Activated T-cell treated with anti-CD3 and anti-CD28 coated beads for 4 hours (primary cell): ENCODE measurements at places on chromosomes 16 and 17.

DNA sequence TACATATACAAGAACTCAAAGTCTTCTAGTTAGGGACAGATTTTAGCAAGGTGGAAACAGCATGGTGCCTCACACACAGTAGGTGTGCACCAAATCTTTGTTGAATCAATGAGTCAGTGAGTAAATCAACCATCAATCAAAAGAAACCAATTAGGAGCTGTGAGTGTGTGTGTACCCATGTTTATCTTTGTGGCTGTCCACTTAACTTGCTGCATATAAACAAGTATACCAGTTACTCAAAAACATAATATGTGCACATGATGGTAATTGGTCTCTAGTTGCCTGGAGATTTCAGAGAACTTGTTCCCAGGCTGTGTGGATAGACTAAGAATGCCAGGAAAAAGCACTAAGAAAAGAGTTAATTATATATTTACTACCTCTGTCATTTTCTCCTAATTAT is 272.2 kb upstream of the CCL2 start:
- DNase-seq: no peak

DNA sequence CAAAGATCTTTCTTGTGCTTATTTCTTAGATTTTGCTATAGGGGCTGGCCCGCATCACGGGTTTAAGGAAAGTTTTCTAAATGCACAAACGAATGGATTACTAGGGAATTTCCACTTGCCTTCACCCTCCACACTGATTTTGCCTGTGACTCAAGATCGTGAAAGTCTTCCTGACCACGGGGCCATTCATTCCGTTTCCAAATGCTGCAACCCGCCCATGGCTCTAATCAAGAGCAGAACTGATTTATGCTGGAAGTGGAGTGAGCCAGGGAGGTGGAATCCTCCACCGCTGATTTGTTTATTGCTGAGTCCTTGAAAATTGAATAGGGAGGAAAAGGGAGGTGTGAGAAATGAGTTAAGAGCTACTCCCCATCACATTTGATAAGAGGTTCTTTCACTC is 52.4 kb downstream of the CA10 start:
- DNase-seq: no peak

DNA sequence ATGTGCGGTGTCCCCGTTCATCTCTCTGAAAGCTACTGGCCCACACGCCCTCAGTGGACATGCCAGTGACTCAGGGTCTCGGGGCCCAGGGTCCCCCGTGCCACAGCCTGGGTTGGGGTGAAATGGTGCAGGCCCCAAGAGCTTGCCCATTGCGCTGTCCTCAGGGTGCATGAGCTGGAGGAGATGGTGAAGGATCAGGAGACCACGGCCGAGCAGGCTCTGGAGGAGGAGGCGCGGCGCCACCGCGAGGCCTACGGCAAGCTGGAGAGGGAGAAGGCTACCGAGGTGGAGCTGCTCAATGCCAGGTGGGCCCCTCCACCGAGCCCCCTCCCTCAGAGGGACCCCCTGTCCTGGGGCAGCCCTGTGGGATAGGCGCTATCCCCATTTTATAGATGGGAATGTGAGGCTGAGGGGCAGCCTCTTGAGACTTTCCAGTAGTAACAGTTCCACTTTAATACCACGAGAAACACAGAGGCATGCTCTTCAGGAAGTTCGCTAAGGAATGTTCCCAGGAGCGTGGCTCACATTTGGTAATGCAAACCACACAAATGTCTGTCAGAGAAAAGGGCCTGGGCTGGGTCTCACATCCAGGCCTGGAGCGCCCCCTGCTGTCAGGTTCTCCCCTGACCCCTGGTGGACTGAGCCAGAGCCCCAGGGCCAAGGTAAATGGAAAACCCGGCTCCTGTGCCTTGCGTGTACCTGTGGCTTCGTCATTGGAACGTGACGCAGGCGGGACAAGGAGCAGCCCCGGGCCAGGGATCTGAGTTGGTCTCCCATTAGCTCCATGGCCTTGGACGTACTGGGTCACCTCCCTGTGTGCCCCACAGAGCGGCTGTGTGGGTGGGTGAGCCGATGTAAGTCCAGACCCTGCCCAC is 133.7 kb downstream of the RAB11FIP4 start:
- peak; percentile 91 for DNase-seq

- DNase-seq: no peak
Observed at GRCh38 chr17:68343976-68344375, 52.7 kb downstream of the ARSG start.

- no peak for DNase-seq
Observed at GRCh38 chr17:65662196-65662595, 100.7 kb upstream of the AXIN2 start.

DNA sequence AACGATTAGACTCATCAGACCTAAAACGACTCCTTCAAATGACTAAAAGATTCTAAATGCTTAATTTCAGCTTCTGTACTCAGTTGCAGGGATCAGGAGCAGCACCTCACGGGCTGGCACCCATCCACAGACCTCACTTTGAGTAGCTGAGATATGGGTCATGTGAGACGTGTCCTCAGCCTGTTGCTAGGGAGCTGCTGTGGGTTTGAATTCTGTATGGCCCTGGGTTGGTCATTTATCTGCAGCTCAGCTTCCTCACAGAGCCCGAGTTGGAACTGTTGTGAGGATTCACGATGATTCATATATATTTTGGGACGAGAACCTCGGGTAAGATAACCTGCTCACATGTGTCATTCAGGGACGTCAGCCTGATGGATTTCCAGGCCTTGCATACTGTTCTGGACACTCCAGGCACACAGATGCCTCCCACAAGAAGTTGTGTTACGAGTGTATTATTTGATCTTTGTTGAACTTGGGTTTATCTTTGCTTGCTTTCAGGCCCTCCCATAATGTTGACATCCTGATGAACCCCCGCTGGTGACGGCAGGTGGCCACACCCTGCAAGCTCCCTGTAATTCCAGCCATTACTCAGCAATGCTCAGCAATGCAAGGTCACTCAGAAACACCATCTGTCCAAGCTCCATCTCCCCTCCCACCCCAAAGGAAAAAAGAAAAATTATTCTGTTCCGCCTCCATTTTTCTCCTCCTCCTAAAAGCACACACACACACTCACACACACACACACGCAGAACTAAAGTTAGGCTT is 137.6 kb downstream of the RBFOX3 start:
- no peak for DNase-seq

DNA sequence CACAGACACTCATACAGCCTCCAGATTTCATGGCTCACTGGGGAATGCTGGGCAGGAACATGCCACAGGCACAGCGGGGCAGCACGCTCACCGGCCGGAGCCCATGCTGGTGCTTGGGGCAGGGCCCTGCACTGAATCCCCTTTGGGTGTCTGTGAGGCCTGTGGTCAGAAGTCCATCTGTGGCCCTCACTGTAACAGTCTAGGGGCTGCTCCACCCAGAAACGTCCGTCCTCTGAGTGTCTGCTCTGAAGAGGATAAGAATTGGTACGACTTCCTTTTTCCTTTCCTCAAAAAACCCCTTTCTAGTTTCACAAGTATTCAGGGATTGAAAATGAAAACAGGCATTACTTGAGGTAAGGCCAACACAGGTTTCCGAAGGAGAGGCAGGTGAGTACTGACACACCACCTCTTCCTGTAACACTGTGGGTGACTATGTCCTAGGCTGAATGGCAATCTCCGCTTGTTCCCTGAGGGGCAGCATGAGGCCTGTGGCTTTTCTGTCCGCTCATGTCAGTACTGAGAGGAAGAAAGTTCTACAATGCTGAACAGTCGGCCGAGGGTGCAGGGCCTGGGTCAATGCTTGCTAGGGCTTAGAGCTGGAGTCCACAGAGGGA is 42.5 kb downstream of the TMEM11 start:
- DNase-seq: no peak

GRCh38 chr16:17283016-17283415 is 187.7 kb downstream of the XYLT1 start:
- DNase-seq: no peak

DNA sequence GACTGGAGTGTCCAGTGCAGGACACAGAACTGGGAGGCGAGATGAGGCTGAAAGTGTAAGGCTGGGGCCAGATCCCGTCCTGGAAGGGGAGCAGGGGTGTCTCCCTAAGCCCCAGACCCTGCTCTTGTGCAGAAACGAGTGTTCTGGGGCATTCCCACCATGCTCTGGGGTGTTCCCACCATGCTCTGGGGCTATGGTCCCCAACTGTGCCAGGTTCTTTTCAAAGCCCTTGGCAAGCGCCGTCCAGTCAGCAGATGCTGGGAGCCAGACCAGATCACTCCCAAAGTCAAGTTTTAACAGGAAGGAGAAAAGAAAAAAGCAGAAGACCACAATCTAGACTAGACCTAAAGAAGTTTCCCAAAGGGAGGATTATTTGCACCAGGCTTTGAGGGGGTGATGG is 2.5 kb downstream of the TAX1BP3 start:
- DNase-seq: no peak
